ENCODE measurements at places on chromosomes 5 and 9. TPM values are rescaled to one million over a fixed set of nuclear protein-coding genes. Genes with fewer than 3 reads are reported as not detected.

Gene TRIM52
- 34.0 TPM for total RNA-seq

Gene LCN9
- not detected for total RNA-seq

Gene MYORG
- 23.1 TPM for total RNA-seq

Gene NR2F1
- 127 TPM for total RNA-seq

Gene ZNF454
- 9.7 TPM for total RNA-seq

Gene TAF11L10
- not detected for total RNA-seq

Gene CDKN2B
- 1.9 TPM for total RNA-seq

Gene UGT3A1
- total RNA-seq: not detected

Gene EPB41L4B
- 29.8 TPM for total RNA-seq

Gene RELL2
- 49.7 TPM for total RNA-seq

Gene PCDHGA3
- total RNA-seq: 15.8 TPM

Gene NR5A1
- 0.16 TPM for total RNA-seq

Gene NDFIP1
- total RNA-seq: 165 TPM

Gene FOXI1
- not detected for total RNA-seq

Gene FAM78A
- total RNA-seq: 10.5 TPM

Gene GABBR2
- total RNA-seq: 224 TPM

Gene LHX3
- total RNA-seq: not detected

Gene LCP2
- 18.1 TPM for total RNA-seq

Gene NELFB
- 63.7 TPM for total RNA-seq

Gene APBB3
- 56.1 TPM for total RNA-seq

Gene TMC1
- 1.4 TPM for total RNA-seq

Gene LMX1B
- total RNA-seq: not detected

Gene RNF183
- 0.98 TPM for total RNA-seq

Gene LURAP1L
- total RNA-seq: 8.4 TPM

Gene C9orf153
- 0.77 TPM for total RNA-seq

Gene ANKRD18B
- total RNA-seq: 17.7 TPM

Gene SLC38A9
- 28.4 TPM for total RNA-seq

Gene GLRA1
- 0.80 TPM for total RNA-seq

Gene NUDCD2
- 39.3 TPM for total RNA-seq

Gene ALDH1B1
- total RNA-seq: 9.2 TPM
